GM12891 (cell line): ENCODE measurements at places on chromosomes 11 and 22.

DNA sequence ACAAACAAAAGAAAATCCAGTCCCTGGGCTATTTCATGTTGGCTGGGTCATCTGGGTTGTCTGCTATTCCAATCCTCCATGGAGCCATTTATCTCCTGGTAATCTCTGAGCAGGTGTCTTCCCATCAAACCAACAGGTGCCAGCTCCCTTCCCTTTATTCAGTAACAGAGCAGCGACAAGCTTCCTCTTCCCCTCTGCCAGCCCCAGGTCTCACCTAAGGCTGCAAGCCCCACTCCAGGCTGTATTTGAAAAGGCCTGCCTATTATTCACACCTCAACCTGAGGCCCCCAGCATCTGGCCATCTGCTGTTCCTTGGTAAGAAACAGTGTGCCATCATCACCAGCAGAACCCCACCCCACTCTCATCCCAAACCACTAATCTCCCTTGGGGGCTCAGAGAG lies 436.2 kb downstream of the BUD13 start:
- no peak for DNase-seq

- DNase-seq: no peak
These were observed 614 bp upstream of the ASCL2 start for GRCh38 chr11:2271077-2271326.

DNA sequence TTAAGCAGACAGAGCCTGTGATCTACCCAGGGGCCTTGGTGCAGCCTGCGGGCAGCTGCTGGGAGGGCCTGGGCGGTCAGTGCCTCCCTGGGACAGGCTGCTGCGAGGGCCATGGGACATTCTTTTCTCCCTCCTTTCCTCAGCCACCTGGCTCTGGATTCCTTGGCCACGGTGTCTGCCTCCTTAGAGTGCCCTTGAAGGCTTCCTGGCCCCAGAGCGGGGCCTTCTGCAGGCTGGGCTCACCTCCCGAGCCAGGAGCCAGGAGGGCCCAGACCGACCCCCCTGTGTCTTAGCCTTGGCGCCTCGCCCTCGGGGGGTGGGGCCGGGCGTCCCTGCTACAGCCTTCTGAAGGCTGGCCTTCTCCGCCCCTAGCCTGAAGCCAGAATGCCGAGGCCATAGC lies 231.2 kb downstream of the TBC1D22A start:
- no peak for DNase-seq

DNA sequence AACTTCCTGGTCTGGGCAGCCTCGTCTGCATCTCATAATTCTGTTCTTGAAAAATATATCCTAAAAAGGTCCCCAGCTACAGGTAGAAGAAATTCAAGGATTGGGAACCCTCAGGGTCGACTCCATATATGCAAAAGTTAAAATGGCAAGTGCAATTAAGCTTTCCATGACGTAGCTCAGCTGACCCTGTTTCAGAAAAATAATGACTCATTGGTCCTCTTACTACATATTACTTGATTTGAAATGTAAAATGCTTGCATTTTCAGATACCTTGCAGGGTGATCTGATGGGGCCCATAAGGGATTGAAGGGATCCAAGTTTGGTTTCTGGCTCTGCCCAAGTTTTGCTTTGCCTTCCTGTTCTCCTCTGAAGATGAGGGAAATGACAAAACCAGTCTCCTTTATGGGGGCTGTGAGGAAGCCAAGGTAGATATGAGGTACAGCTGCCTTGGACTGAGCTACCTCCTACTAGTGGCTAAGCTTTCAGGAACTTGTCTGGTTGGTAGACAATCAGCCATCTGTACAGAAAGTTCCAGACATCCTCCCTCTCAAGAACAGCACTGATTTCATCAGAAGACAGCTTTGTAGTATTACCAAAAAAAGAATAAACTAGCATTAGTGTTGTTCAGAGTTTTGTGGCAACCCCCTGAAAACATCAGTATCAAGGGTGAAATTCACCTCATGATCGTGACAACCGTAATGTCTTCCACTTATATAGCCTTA lies 177.3 kb downstream of the DBX1 start:
- no peak for DNase-seq

- DNase-seq: no peak
These were observed 13.8 kb upstream of the PAMR1 start for GRCh38 chr11:35539256-35539655.

DNA sequence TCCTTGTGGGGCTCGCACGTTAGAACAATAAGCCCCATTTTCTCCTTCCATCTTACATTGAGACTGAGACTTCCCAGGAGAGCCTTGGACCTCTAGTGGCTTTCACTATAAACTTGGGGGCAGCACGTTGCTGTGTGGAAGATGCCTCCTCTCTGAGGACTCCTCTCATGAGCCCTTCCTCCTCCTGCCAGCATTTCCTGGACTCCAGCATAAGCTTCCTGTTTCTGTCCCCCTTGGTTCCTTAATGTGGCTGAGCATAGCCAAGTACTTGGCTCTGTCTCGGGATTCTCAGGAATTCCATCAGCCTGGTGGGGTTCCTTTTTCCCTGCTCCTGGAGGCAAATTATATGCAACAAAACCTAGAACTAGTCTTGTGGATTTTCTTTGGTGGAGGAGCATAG lies 38.8 kb upstream of the UBASH3B start:
- no peak for DNase-seq

GRCh38 chr11:110472858-110473257 lies 43.1 kb downstream of the FDX1 start:
- no peak for DNase-seq

DNA sequence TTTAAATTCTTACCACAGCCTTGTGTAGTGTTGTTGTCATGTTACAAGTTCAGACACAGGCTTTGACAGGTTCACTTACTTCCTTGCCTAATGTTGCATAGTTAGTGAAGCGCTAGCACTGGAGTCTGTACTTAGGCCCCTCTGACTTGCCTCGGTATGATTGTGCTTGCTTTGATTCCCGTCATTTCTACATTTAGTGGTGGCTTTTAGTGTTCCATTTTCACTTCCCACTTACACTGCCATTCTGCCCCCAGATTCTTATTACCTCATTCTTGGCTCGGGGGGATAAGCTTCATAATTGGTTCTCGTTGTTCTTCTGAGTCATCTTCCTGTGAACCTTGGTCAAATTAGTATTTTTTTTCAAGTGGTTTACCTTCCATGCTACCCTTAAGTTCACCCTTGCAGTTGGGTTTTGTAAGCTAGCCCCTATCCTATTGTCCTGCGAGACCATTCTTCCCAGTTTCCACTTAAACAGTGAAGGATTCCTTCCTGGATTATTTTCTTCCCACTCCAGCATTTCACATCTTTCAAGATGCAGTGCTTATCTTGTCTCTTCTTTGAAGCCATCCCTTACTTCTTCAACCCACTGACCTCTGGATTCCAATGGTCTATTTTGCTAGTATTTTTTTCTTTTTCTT lies 68.7 kb downstream of the DDX10 start:
- DNase-seq: peak; percentile 5

GRCh38 chr11:105164208-105164607 lies 24.6 kb upstream of the CARD18 start:
- no peak for DNase-seq

- DNase-seq: no peak
These were observed 35.6 kb upstream of the JAM3 start for GRCh38 chr11:134033276-134033675.

GRCh38 chr22:24937114-24937513 lies 9.4 kb downstream of the LHFPL7 start:
- no peak for DNase-seq

DNA sequence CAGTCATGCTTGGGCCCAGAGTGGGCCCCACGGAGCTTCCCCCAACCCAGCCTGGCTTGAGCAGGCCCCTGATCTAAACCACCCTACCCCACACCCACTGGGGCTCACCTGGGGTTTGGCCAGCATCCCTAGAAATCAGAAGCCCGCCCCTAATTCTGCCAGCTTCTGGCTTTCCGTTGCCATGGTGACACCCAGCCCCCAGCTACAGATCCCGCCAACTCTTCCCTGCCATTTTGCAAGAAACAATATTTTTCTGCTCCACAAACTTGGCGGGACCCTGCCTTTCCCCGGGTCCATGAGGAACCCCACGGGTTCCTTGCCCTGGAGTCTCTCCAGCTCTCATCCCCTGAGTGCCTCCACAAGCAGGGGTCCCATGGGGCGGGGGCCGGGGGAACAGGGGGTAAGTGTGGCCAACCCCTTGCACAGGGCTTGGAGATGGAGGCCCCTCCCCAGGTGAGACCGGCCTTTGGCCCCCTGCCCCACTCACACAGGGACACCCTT lies 90.0 kb downstream of the CDKN1C start:
- DNase-seq: no peak

- DNase-seq: no peak
These were observed 27.4 kb downstream of the OTOG start for GRCh38 chr11:17574141-17575091.

DNA sequence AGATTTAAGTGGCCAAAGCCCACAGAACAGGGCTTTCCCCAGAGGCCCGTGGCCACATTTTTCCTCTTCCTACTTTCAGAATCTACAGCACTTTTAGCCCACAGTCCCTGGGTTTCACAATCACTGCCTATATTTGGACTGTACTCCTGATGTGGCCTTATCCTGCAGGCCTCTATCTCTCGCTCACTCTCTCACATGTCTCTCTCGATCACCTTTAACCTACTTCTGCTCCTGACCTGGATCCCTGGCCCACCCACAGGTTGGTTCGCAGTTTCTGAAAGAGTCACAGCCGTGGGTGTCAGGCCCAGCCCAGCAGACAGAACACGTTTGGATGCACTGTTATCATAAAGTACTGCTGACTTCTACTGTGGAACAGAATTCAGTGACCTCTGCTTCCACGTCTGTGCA lies 55.5 kb downstream of the LARGE1 start:
- peak; percentile 18 for DNase-seq

GRCh38 chr11:117225553-117226170 lies 6.2 kb downstream of the PCSK7 start:
- no peak for DNase-seq
